ENCODE measurements at places on chromosomes 4 and X.

GRCh38 chr4:175773566-175773965 lies 38.5 kb downstream of the GPM6A start:
- DNase-seq: no peak

- no peak for DNase-seq
Measured at GRCh38 chr4:55356991-55357461, 11.0 kb downstream of the SRD5A3 start.

DNA sequence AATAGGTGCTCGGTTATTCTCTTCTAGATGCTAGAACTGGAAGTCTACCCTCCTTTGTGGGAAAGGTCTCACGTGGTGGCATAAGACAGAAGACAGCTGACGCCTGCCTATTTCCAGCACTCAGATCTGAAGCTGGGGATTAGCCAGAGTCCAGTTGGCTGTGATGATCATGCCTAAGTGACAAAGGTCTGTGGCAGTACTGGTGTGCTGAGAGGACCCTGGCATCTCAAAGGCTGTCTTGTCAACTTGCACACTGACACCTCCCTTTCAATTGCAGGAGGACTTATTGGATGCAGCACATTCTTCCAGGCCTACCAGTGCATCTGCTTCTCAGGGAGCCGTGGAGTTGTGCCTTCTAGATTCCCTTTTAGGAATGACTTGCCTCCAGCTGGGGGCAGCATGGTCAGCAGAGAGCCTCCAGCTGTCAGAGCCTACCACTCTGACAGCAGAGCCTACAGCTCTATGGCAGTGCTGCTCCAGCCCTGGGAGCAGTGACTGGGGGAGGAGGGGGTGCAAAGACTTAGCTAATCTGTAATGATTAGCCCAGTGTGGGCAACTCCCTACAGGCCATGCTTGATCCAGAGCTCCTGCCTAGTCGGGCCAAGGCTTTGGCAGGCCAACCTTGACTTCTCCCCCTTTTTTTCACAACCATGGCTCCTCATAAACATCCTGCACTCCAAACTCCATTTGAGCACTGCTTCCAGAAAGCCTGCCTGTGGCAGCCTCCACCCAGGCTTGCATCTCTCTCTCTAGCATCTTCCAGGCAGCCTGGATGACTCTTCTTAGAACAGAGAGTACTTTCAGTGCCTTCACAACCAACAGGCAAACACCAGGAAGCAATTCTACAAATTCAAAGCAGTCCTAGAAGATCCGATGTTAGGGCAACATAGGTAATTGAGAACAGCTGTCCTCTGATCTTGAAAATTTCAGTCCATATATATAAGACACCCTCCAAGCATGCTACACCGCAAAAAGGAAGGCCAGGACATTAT lies 13.8 kb upstream of the FGFBP2 start:
- DNase-seq: no peak

- no peak for DNase-seq
Measured at GRCh38 chr4:78975865-78976264, 36.6 kb upstream of the PAQR3 start.

- no peak for DNase-seq
Measured at GRCh38 chrX:20637351-20637750, 370.6 kb upstream of the RPS6KA3 start.

GRCh38 chr4:70704931-70705182 lies 16.5 kb downstream of the UTP3 start:
- DNase-seq: no peak

- no peak for DNase-seq
Measured at GRCh38 chr4:5894266-5894665, 1.4 kb upstream of the CRMP1 start.

DNA sequence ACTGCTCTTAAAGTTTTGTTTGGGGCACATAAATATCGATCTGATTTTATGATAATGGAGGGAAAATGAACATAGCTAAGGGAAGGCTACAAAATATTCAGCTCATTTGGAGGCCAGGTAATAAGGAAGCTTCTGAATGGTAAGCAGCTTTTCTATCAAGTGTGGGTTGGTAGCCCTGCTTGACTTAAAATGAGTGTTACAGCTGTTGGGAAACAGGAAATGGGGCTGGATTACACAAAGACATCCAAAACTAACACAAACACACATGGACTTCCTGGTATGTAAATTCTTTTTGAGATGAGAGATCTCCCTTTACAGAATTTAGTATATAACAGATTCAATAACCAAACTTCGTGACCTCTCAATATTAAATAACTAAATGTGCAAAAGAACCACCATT lies 58.0 kb downstream of the FGF16 start:
- no peak for DNase-seq

DNA sequence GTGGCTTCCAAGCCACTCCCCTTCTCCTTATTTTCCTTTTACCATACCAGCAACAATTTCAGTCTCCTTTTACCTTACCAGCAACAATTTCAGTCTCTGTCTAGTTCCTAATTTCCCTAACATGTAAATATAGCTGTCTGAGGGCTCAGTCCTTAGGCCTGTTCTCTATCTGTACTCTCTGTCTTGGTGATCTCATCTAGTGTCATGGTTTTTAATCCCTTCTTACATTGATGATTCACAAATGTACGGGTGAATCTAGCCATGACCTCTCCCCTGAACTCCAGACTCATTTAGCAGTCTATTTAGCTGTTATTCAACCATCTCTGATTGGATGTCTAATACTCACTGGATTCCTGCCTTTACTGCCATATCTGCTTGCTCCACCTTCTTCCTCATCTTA lies 7.2 kb downstream of the IL15 start:
- no peak for DNase-seq

DNA sequence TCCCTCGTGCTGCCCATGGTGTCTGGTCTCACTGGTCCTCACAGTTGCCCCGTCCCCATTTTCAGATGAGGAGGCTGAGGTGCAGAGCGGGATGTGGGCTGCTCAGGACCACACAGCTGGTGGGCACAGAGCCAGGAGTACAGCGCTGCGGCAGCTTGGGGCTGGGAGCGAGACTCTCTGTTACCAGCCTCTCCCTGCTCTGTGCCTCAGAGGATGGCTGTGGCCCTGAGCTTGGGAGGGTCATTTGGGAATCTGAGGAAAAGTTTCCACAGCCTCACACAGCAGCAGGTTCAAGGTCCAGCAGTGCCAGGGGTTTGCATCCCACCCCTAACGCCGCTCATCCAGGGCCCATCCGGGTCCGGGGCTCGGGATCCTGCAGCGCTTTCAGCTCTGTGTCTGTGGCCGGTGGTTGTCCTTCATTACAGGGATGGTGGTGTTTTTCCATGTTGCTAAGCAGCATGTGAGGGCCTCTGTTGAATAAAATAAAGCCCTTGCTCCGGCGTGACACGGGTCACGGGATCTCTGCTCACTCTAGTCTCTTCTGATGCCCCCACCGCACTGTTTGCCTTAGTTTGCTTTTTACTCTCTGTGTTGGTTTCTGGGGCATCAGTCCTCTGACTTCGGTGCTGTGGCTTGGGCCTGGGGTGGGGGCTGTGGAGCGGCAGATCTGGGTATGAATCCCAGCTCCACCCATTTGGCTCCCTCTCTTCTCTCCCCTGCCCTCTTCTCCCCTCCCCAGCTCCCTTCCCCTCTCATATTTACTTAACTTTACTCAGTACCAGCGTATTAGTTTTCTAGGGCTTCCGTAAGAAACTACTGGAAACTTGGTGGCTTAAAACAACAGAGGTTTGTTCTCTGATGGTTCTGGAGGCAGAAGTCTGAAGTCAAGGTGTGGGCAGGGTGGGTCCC lies 6.5 kb downstream of the WFS1 start:
- DNase-seq: no peak

GRCh38 chr4:27921231-27921630 lies 1060.6 kb downstream of the STIM2 start:
- no peak for DNase-seq

GRCh38 chr4:55407119-55407518 lies 11.4 kb downstream of the TMEM165 start:
- no peak for DNase-seq

Data from liver (tissue), 10 donors.